IPS DF 6.9 (cell line): ENCODE measurements at places on chromosomes 2 and 18.

DNA sequence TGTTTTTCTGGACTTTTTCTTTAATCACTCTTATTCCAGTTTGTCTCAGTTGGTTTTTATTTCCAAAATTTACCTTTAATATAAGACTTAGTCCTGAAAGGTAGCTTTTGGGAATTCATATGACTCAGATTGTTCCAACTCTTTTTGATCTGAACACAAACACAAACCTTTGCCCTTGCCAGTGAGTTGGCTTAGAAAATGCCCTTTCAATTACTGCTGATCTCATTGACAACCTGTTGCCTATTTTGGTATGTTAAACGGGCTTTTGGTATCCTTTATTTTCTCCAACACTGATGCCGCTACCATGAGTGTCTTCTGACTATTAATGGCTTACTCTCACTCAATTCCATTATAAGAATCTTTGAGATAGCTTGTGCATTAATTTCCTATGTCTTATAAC is 143.4 kb downstream of the GULP1 start:
- DNase-seq = no peak

GRCh38 chr2:119698246-119698645 is 19.2 kb downstream of the TMEM177 start:
- no peak for DNase-seq

GRCh38 chr2:6924924-6925409 is 7.8 kb downstream of the RNF144A start:
- DNase-seq = no peak

- no peak for DNase-seq
Measured at GRCh38 chr18:23306822-23307221, 146.3 kb upstream of the RIOK3 start.
